Activated CD8-positive, alpha-beta memory T cell treated with anti-CD3 and anti-CD28 coated beads for 36 hours (primary cell): ENCODE measurements at places on chromosomes 12 and 14. TPM values are rescaled to one million over a fixed set of nuclear protein-coding genes. Genes with fewer than 3 reads are reported as not detected.

Gene ASCL1
- total RNA-seq: not detected

Gene NOS1
- not detected for total RNA-seq

Gene RALGAPA1
- 24.0 TPM for total RNA-seq

Gene PPFIA2
- total RNA-seq: 0.13 TPM

Gene OR4E1
- total RNA-seq: not detected

Gene MYH6
- not detected for total RNA-seq

Gene LMNTD1
- total RNA-seq: not detected

Gene CISTR
- total RNA-seq: not detected

Gene ASIC1
- 13.3 TPM for total RNA-seq

Gene GYS2
- total RNA-seq: not detected

Gene AREL1
- total RNA-seq: 37.5 TPM

Gene NPFF
- total RNA-seq: not detected

Gene RNASE2
- not detected for total RNA-seq

Gene LGMN
- total RNA-seq: 0.36 TPM

Gene PLEK2
- total RNA-seq: 1.2 TPM

Gene BDKRB2
- total RNA-seq: not detected

Gene IFNG
- 502 TPM for total RNA-seq

Gene FRS2
- total RNA-seq: 8.5 TPM

Gene C12orf54
- total RNA-seq: not detected

Gene COL2A1
- total RNA-seq: not detected

Gene PA2G4
- total RNA-seq: 514 TPM

Gene DLGAP5
- 46.2 TPM for total RNA-seq

Gene KCNMB4
- 0.38 TPM for total RNA-seq

Gene SOCS4
- 36.9 TPM for total RNA-seq

Gene MYO1A
- total RNA-seq: 1.7 TPM

Gene FOXN4
- not detected for total RNA-seq

Gene FKBP3
- total RNA-seq: 71.7 TPM

Gene OTX2
- not detected for total RNA-seq
